ENCODE measurements at places on chromosomes 5 and 9. TPM values are rescaled to one million over a fixed set of nuclear protein-coding genes. Genes with fewer than 3 reads are reported as not detected.

The GLRX gene
- total RNA-seq = 10.4 TPM

The TMED9 gene
- 113 TPM for total RNA-seq

- H3K36me3 ChIP-seq = no peaks in the 10 kb centered on the region
- no peaks in the 10 kb centered on the region for H3K4me1 ChIP-seq
- H3K27ac ChIP-seq = no peak overlapping the region
Observed at GRCh38 chr5:110335361-110336066, 391.0 kb downstream of the TMEM232 start.

- peaks cover 8% of the 10 kb centered on the region for H3K4me1 ChIP-seq
- no peak overlapping the region for H3K4me3 ChIP-seq
- no peak for DNase-seq
- H3K36me3 ChIP-seq = peaks cover 3% of the 10 kb centered on the region
- peak overlapping the region; percentile 22 for H3K27ac ChIP-seq
- H3K27me3 ChIP-seq = no peaks in the 10 kb centered on the region
Observed at GRCh38 chr9:104836767-104837166, 72.8 kb downstream of the NIPSNAP3B start.

DNA sequence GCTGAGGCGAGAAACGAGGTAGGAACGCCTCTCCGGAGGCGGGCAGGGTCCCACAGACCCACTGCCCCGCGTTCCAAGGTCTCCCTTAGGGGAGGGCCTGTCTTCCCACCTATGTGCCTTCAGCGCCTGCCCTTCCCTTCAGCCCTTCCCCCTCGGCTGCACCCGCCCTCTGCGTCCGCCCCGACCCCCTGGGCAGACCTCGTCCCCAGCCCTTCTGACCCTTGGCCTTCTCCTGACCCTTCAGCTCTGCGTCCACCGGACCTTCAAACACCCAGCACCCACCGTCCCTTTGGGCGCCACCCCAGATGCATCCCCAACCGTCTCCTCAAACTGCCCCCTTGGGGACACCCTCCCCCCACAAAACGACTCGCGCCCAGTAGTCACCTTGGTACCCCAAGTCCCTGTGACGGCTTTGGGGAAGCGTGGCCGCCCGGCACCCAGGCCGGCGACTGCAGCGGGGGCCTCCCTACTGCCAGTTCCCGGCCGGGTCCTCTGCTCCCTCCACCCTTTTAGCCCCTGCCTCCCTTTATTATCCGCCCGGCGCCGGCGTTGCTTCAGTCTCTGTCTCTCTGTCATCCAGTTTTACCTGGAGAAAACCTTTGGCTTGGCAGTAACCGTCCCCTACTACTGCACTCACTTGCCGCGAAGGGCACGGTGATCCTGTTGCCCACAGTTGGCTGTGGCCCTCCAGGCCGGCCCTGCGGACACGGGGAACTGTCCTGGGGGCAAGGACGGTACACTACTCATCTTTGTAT, 421 bp downstream of the RUSC2 start:
- H3K27ac ChIP-seq = peak overlapping the region; percentile 62
- peaks cover 6% of the 10 kb centered on the region for H3K27me3 ChIP-seq
- no peaks in the 10 kb centered on the region for H3K36me3 ChIP-seq
- DNase-seq = peak; percentile 16
- H3K4me1 ChIP-seq = peaks cover 30% of the 10 kb centered on the region
- peak overlapping the region; percentile 94 for H3K4me3 ChIP-seq

DNA sequence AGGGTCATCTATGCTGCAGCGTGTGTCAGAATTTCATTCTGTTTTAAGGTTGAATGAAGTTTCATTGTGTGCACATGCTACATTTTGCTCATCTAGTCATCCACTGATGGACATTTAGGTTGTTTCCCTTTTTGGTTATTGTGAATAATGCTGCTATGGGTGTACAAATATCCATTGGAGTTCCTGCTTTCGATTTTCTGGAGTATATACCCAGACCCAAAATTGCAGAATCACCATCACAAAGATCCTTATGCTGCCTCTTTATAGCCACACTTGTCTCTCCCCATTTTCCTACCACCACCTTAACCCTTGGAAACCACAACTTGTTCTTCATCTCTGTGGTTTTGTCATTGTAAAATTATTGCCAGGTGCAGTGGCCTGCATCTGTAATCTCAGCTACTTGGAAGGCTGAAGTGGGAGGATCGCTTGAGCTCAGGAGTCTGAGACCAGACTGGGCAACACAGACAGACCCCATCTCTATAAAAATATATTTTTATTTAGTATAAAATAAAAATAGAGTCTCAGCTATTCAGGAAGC, 166.2 kb downstream of the HSD17B3 start:
- H3K36me3 ChIP-seq = no peaks in the 10 kb centered on the region
- H3K27me3 ChIP-seq = no peaks in the 10 kb centered on the region
- peaks cover 27% of the 10 kb centered on the region for H3K4me1 ChIP-seq
- H3K27ac ChIP-seq = no peak overlapping the region

GRCh38 chr9:123322273-123323195, 33.5 kb upstream of the CRB2 start:
- no peaks in the 10 kb centered on the region for H3K36me3 ChIP-seq
- no peak overlapping the region for H3K4me3 ChIP-seq
- no peak overlapping the region for H3K27ac ChIP-seq
- no peak for DNase-seq
- peaks cover 21% of the 10 kb centered on the region for H3K4me1 ChIP-seq
- H3K27me3 ChIP-seq = no peaks in the 10 kb centered on the region
